GM04503 (cell line): ENCODE measurements at places on chromosomes 5 and 9.

- no peak for DNase-seq
Measured at GRCh38 chr9:132201780-132202703, 40.2 kb downstream of the NTNG2 start.

- DNase-seq, result peak; percentile 53
Measured at GRCh38 chr5:75006865-75007822, 45.2 kb downstream of the GCNT4 start.

GRCh38 chr9:92669890-92670708 lies at the start of gene IPPK:
TSS of gene IPPK (minus strand) at chr9:92670131. CDS start at chr9:92669988, 143 bp downstream.
- DNase-seq, result peak; percentile 92

GRCh38 chr9:106019702-106020101 lies 325.4 kb downstream of the TMEM38B start:
- no peak for DNase-seq

- no peak for DNase-seq
Measured at GRCh38 chr5:98425640-98426039, 347.8 kb upstream of the RGMB start.

GRCh38 chr5:8176101-8176693 lies 307.2 kb downstream of the MTRR start:
- no peak for DNase-seq

GRCh38 chr9:98134702-98135557 lies 15.9 kb upstream of the TRIM14 start:
- no peak for DNase-seq

DNA sequence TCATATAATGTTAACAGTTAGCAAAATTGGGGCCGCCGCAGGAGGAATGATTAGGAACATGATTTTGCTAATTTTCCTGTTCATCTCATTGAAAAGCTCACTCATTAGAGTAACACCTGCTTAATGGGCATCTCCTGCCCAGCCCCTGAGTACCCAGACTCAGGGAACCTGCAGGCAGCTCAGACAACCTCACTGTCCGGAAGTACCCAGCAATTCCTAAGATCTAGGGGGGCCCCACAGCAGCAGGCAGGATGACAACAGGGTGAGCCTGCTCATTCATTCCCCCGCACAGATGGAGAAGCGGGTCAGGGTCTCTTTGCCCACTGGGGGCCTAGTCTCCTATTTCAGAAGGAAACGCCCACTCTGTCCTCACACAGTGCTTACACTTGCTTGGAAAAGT lies 12.6 kb downstream of the FAM78A start:
- DNase-seq, result no peak

DNA sequence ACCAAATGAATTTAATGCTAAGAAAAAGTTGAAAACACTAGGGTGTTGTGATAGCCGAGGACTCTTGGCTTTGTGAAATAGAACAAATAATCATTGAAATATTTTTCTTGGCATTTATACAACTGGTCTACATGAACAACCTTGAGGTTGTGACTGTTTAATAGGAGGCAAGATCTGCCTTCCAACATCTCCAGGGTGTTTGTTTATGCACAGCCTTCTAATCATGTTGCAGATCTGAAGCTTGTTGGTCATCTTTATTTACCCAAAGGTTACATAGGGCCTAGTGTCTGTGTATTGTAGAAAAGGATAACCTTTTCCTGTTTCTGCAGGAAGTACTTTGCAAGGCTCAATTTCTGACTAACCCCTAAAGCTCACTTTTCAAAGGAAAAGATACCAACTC lies 65.2 kb upstream of the RANBP3L start:
- DNase-seq, result no peak

DNA sequence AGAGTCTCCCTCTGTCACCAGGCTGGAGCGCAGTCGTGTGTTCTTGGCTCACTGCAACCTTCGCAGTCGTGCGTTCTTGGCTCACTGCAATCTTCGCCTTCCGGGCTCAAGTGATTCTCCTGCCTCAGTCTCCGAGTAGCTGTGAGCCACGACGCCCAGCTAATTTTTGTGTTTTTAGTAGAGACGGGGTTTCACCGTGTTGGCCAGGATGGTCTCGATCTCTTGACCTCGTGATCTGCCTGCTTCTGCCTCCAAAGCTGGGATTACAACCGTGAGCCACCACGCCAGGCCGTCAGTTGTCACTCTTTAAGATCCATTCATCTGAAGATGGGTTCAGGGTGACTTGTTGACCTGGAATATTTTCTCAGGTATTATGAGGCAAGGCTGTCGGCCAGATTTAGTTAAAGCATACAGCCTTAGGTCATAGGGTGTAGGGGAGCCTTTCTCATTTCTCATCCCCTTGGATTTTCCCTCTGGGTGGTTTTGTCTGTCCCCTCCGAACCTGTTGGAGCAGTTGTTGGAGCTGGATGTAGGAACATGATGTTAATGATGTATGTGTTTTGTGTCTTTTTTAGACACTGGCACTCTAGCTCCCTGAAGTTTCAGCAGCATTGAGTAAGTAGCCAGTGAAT lies 1.6 kb downstream of the SLC22A5 start:
- no peak for DNase-seq

DNA sequence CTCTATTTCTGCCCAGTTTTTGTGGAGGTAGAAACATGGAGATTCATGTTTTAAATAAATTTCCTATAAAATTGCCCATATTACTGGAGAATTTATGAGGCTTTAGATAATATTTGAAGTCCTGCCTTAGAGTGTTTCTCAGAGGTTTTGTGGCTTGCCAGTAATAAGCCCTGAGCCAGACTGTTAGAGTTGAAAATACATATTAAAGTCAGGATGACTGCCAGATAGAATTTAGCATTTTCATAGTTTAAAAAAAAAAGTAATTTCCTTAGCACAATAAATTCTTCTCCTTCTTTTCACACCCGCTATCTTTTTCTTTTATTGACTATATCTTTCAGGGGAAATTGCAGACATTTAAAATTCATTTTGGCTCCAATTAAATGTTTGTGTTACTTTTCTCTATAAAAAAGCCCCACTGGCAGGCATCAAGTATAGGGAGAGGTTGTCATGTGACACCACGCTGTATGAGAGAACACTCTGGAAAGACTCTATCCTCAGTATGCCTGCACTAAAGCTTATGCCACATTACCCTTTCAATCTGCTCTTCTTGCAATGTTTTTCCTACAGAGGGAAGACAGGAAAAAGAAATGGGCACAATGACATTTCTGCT lies 135.2 kb downstream of the MPDZ start:
- DNase-seq, result no peak

DNA sequence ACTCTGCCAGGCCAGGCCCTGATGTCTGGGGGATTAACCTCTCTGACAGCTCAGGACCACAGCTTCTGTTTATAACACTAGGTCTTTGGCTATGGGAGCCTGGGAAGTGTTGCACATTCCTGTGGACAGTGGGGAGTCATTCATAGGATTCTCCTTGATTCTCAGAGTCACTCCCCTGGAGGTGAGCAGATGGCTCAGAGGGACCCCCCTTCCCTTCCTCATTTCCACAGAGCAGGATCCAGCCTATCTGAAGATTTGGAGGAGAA lies 60.2 kb downstream of the NRG2 start:
- no peak for DNase-seq

DNA sequence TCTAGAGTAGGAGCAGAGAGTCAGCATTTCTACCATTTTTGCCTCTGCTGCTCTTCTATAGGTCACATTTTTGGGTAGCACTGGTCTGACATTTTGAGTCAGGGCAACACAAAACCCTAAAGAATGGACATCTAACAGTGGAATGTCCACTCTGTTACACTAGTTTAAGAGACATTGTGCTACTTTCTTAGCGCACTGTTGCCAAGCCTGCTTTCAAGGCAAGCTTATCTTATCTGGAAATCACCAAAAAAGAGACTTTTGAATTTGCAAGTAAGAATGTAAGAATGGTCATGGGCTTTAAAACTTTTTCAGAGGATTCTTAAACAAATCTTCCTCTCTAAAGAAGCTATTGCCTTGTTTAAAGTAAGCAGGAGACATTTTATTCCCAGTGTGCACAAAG lies 73.0 kb upstream of the STARD4 start:
- DNase-seq, result no peak

GRCh38 chr5:174324680-174325079 lies 279.2 kb downstream of the NSG2 start:
- DNase-seq, result no peak

GRCh38 chr5:107092695-107093094 lies 578.0 kb downstream of the EFNA5 start:
- DNase-seq, result no peak

- no peak for DNase-seq
Measured at GRCh38 chr9:93307468-93308157, 123.7 kb downstream of the WNK2 start.

- DNase-seq, result no peak
Measured at GRCh38 chr9:126587187-126588185, 26.2 kb upstream of the LMX1B start.

- DNase-seq, result no peak
Measured at GRCh38 chr9:78677326-78677725, 380.4 kb downstream of the PSAT1 start.

GRCh38 chr9:81693671-81694378 lies 4.5 kb upstream of the TLE1 start:
- DNase-seq, result no peak

GRCh38 chr5:14915291-14915952 lies 43.8 kb upstream of the ANKH start:
- DNase-seq, result no peak

- no peak for DNase-seq
Measured at GRCh38 chr9:117720066-117720465, 15.9 kb downstream of the TLR4 start.

DNA sequence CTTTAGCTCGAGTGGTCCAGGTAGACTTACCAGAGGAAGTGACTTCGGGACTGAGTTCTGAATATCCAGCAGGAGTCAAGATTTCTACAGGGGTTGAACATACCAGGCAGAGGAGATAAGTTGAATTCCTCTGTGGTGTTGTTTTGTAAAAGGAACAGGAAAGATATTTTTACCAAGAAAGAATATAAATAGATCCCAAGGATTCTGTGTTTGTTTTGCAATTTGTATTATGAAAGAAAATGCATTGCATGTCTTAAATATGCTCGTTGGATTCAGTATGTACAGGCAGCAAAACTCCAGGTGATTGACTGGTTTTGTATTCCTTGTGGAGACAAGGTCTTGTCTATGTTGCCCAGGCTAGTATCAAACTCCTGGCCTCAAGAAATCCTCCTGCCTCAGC lies 197.8 kb downstream of the FRMD3 start:
- no peak for DNase-seq

GRCh38 chr5:82151662-82152061 lies 126.5 kb downstream of the RPS23 start:
- DNase-seq, result no peak

- no peak for DNase-seq
Measured at GRCh38 chr9:21029661-21030060, 1.8 kb downstream of the HACD4 start.
